ENCODE measurements at places on chromosomes 7 and 10.

DNA sequence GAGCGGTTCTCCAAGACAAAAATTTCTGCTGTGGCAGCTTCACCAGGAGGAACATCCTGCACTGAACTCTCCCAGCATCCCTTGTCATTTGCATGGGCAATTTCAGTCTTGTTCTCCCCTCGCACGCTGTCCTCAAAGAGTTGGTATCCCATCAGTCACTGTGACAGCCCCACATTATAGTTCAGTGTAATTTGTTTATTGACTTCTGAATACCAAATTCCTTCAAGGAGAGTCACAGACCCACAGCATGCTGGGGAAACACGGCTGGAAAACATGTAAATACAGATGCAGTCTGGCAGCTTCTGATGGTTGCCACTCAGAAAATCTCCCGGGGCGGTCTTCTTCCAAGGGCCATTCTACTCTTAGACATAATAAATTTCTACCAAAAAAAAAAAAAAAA is 151.0 kb upstream of the NEBL start:
- no peak for DNase-seq

DNA sequence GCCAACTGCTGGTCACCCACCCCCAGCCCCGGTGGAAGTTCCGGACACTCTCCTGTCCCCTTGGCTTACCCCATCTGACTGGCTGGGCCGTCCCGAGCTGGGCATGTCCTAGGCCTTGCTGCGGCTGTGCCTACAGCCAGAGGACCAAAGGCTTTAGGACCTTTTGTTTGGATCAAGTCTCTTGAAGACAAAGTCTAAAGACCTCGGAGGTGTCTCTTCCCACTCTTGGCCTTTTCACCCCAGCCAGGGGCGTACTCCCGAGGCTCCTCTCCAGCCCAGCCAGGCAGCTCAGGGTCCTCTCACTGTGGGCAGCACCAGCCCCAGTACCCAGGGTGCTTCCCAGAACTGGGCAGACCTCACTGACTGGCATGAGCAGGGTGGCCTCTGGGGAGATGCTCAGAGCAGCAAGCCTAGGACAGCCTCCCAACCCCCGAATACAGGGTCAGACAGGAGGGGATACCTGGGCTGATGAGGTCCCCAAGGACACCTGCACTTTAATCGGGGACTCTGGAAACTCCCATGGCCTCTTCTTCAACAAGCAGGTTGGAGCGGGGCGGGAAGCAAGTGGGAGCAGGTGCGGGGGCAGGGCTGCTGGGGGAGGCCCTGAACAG is 2.7 kb upstream of the PWWP2B start:
- DNase-seq = no peak

GRCh38 chr10:47076949-47077361 is 165.7 kb downstream of the PTPN20 start:
- DNase-seq = no peak

DNA sequence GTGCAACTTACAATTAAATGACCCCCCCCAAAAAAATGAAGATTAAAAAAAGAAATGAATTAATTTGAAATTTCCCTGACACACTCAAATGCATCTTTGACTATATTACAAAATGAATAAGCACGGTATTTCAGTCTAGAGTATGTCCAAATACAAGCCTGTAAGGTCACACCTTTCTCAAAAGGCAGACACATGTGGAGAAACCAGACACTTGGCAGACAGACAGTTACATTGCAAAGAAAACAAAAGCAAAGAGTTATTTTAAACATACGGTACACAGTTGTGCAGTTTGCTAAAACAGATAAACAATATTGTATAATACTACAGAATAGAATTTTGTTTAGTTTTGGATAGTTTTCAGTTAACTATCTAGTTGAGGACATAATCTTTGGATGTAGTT is 153.0 kb downstream of the ATE1 start:
- DNase-seq = no peak

- DNase-seq = no peak
Observed at GRCh38 chr7:39172137-39172536, 194.4 kb downstream of the POU6F2 start.

- no peak for DNase-seq
Observed at GRCh38 chr10:86715156-86715795, 41.1 kb upstream of the BMPR1A start.

- DNase-seq = no peak
Observed at GRCh38 chr7:128031901-128032604, 816 bp upstream of the LRRC4 start.

DNA sequence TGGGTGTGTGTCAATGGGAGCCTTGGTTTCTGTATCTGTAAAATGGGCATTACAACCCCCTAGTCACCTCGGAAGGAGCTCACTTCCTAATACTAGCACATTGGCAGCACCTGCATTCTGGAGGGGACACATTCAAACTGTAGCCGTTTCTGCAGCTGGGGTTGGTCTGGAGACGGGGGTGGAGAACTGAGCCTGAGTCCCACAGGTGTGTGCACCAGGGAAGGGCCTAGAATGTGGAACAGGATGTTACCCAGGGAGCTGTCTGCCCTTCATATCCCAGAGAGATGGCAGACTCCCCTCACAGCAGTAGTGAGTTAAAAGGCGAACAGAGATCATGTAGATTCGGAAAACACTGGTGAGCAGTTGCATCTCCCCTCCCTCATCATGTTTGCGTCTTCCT is 272.8 kb upstream of the ZNF32 start:
- no peak for DNase-seq

DNA sequence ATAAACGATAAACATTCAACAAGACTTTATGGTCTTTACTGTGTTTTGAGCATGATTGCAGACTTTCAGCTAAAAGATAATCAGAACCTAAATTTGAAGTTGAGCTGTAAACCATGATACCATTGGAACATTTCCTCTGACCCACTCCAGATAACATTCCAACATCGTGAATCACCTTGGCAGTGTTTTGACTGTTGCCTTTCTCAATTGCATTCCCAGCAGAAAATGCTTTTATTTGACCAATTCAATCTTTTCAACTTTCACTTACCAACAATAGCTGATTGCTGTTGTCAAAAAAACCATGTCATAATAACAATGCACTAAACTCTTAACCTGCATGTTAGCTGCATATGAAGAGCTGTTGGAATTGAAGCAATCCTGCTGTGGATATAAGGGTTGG is 165.5 kb downstream of the MDFIC start:
- peak; percentile 31 for DNase-seq

DNA sequence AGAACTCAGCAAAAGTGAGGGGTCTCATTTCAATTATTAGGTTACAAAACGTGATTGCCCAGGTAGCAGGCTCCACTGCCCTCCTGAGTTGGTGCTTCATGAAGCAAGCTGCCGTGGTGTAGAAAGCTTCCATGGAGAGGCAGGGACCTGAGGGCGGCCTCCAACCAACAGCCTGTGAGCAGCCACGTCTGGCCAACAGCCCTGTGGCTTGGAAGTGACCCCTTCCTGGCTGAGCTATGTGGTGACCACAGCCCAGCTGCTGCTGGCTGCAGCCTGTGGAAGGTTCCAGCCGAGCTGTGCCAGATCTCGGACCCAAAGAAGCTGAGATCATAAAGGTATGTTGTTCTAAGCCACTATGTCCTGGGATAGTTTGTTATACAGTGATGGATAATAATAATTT is 122.5 kb upstream of the KLF6 start:
- no peak for DNase-seq

DNA sequence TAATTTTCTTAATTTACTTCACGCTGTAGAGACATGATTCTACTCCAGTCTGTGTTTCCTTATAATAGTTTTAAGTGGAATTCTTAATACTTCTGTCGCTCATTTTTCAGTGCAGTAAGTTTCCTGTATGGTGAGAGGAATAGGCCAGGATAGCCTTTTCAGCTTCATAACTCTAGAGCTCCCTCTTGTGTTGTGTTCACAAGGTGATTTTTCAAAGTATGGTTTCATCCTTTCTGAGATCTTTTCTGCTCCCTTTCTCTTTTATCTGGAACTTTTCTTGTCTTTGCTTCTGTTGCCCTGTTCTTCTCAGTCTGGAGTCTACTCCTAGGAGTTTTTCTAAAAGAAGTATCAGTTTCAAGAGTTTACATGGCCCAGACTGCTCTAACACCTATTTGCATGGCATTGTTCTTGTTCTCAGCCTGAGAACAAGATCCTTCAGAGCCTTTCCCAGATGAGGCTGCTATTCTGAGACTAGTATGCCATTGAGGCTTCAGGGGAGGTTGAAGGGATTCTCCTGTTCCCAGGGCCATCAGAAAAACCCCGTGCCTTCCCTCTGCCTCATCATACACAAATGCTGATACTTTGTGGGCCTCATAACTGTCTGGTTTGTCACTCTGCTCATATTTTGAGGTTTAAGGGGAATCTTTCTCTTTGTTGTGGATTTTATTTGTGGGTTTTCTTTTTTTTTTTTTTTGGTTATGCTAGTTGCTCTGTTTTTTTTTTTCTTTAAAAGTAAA is 21.8 kb downstream of the NET1 start:
- DNase-seq = peak; percentile 41

GRCh38 chr7:151232091-151232916 is at the start of gene CHPF2:
Gene CHPF2 (plus strand): TSS chr7:151232483. CDS start chr7:151234012, 1,529 bp downstream.
- peak; percentile 66 for DNase-seq

DNA sequence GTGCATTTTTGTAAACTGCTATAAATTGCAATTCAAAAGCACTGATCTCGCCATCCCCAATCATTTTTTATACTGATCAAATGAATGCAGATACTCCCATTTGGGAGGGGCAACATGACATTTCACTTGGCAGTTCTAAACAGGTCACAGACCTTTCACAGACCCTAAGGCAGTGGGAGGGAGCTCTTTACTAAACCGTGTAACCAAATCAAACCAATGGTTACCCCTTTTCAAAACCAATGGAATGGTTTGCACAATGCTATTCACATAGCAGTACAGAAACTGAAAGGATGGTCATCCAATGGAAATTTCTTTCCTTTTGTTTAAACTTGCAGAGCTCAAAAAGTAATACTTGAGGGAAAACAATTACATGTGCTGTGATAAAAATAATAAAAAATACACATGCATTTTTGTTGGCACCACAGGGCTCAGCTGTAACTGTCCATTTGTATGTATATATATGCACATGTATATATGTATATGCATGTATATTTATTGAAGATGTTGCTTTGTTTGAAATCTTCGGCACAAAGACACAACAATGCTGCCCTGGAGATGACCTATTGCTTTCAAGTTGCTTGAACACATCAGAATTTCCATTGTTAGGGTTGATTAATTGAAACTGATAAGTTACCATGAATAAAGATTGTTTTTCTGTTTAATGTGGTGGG is 14.0 kb downstream of the PTF1A start:
- DNase-seq = no peak

DNA sequence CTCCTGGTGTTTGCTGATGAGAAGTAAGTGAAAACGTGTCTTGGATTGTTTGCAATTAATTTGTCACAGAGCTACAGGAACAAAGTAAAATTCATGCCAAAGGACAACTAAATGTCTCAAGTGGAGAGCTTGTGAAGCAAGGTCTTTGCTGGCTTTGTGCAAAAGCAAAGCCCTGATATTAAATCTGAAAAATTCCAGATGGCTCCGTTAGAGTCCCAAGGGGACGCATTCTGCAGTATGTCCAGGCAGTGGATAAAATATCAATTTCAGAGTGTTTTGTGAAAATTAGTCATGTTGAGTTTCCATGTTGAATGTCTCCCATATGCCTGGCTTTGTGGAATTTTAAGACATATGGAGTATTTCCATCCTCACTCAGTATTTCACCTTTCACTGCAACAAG is 102.5 kb upstream of the PTN start:
- no peak for DNase-seq

DNA sequence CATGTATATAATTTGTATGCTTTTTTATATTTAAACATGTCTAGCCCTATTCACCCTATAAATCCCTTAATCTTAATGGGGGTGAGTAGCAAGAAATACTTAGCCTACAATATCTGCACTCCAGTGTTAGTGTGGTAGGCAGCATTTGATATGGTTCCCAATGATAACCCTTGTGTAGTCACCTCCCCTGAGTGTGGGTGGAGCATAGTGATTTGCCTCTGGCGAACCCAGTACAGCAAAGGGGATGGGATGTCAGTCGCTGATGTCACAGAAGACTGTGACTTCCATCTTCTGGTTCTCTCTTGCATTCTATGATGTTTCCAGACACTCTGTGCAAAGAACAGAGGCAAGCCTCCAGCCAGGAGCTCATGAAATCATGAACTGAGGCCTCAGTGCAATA is 211.2 kb downstream of the CRPPA start:
- DNase-seq = no peak

DNA sequence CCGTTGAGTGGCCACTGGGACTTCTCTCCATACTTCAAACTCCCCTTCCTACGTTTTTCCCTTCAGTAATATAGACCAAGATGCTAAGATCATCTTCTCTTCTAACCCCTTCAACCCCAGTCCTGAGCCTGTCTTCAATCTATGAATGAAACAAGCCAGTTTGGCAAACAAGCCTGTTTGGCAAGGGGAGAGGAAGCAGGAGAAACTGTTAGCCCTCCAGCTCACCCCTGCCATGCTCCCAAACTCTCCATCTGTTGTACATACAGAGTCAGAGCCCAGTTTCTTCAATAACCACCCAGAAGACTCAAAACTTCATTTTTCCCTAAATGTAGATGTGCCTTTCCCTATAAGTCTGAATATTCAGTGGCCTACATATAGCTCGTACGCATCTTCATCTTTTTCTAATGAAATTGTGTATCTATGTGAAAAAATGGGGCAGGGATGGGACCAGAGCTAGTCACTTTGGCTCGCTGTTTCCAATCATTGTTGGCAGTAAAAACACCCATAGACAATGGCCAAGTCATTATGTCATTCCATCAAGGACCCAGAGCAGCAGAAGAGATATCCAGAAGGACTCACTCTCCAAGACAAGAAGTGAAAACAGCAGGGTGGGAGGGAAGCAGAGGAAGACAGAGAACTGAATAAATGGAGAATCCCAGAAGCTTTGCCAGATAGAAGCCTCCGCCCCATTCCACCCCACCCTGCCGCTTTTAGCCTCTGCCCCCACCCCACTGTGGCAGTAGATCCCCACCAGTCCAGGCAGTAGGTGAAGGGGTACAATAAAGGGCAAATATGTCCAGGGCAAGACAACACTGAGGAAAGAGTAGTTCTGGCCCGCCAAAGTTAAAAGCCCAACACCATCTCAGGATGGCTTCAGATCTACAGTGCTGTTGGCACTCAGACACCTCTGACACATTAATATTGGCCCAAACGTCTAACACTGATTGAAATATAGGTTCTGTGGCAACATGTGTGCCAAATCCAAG is 87.3 kb downstream of the DOCK4 start:
- no peak for DNase-seq

GRCh38 chr7:5435291-5436002 is 11.8 kb upstream of the TNRC18 start:
- DNase-seq = no peak

DNA sequence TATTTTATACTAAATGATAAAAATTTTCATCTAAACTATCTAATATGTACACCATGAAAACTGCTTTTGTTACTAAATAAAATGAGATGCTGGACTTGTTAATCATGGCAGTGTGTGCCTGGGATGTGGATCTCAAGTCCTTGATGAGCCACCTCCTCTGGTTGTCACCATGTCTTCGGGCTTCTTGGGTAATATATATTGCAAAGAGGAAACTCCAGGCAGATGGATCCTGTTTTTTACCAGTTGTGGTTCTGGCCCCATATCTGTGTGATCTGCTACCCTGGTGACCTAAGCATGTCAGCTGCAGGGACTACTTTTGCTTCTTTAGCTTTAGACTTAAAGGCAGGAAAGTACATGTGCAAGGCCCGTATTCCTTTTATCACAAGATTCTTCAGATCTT is 46.2 kb downstream of the TMEM60 start:
- no peak for DNase-seq
